Neuronal stem cell (in vitro differentiated cells): ENCODE measurements at places on chromosomes 16 and 17.

- DNase-seq: no peak
- no peak overlapping the region for H3K4me3 ChIP-seq
- H3K4me1 ChIP-seq: peaks cover 49% of the 10 kb centered on the region
- no peaks in the 10 kb centered on the region for H3K27me3 ChIP-seq
- H3K36me3 ChIP-seq: peaks cover 12% of the 10 kb centered on the region
These were observed 63.0 kb downstream of the BAIAP2 start for GRCh38 chr17:81097943-81098308.

- no peaks in the 10 kb centered on the region for H3K4me1 ChIP-seq
- no peak for DNase-seq
- H3K27ac ChIP-seq: no peak overlapping the region
- H3K27me3 ChIP-seq: no peaks in the 10 kb centered on the region
- H3K36me3 ChIP-seq: peaks cover 6% of the 10 kb centered on the region
These were observed 79.4 kb downstream of the ABR start for GRCh38 chr17:1100382-1100781.

GRCh38 chr17:79276821-79277220 is 202.2 kb downstream of the ENGASE start:
- no peaks in the 10 kb centered on the region for H3K36me3 ChIP-seq
- H3K27ac ChIP-seq: no peak overlapping the region
- no peak overlapping the region for H3K4me3 ChIP-seq
- H3K4me1 ChIP-seq: peaks cover 3% of the 10 kb centered on the region
- DNase-seq: no peak
- peaks cover 18% of the 10 kb centered on the region for H3K27me3 ChIP-seq

DNA sequence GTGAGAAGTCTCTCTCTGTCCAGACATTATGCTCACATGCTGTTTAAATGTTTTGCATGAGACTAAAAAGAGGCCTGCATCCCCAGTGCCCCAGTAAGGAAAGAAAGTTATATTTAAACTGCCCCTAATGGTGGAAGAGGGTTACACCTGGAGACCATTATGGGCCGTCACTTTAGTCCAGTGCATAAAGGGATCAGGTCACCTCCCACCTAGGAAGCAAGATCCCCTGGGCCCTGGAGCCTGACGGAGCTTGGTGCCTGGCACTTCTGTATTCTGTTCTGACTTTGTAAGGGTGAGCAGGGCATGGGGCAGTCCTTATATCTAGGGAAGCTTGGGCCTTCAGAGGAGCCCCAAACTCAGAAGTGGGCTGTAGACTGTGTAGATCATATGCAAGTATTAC is 67.9 kb downstream of the CPPED1 start:
- no peaks in the 10 kb centered on the region for H3K4me1 ChIP-seq
- no peak overlapping the region for H3K4me3 ChIP-seq
- no peak overlapping the region for H3K27ac ChIP-seq
- no peak for DNase-seq

DNA sequence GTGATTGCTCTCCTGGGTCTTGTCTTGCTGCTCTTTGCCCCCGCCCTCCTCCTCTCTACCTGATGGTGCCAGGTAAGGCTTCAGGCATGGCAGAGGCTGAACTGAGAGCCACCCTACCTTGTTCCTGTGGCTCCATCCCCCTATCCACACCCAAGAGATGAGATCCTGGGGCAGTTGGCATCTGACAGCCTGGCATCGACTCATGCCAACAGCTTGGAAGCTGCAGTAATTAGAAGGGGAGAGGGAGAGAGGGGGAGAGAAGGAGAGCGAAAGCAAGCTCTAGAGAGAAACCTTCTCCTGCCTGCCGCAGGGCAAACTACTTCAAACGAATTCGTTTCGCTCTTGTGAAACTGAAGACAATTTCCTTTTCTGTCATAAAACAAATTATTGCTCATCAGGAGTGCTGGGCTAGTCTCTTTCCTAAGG is 13.8 kb upstream of the SP6 start:
- no peaks in the 10 kb centered on the region for H3K36me3 ChIP-seq
- no peak overlapping the region for H3K27ac ChIP-seq
- DNase-seq: no peak
- no peak overlapping the region for H3K4me3 ChIP-seq
- no peaks in the 10 kb centered on the region for H3K27me3 ChIP-seq
